Fibroblast of skin of left biceps (primary cell): ENCODE measurements at places on chromosomes 16 and 17.

- no peak for DNase-seq
Observed at GRCh38 chr16:51852892-51853291, 694.1 kb downstream of the TOX3 start.

GRCh38 chr16:30131869-30132475, 9.0 kb upstream of the MAPK3 start:
- peak; percentile 12 for DNase-seq

DNA sequence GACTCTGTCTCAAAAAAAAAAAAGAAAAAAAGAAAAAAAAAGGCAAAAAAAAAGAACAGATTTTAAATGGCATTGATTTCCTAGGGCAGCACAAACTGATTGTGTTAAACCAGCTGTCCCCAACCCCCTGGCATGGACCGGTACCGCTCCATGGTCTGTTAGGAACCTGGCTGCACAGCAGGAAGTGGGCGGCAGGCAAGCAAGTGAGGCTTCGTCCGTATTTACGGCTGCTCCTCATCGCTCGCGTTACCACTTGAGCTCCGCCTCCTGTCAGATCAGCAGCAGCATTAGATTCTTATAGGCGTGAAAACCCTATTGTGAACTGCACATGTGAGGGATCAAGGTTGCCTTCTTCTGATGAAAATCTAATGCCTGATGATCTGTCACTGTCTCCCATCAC, 26.6 kb downstream of the MGAT5B start:
- no peak for DNase-seq

- no peak for DNase-seq
Observed at GRCh38 chr17:74484066-74484465, 17.6 kb downstream of the CD300A start.

DNA sequence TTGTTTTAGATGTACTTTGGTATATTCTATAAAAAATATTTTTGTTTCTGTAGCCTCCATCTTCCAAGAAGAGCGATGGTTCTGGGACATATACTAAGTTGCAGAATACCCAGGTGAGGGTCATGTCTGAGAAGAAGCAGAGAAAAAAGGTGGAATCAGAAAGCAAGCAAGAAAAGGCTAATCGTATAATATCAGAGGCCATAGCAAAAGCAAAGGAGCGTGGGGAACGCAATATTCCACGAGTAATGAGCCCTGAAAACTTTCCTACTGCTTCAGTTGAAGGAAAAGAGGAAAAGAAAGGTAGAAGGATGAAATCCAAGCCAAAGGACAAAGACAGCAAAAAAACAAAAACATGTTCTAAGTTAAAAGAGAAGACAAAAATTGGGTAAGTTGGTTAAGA, 154.6 kb downstream of the CHD9 start:
- DNase-seq = no peak

GRCh38 chr17:58521680-58522079, 7.2 kb upstream of the MTMR4 start:
- no peak for DNase-seq

- DNase-seq = peak; percentile 47
Observed at GRCh38 chr16:68786685-68787418, 49.8 kb downstream of the CDH1 start.
